DMS 273 treated with DMSO at 0.1 percent for 48 hours (cell line): ENCODE measurements at places on chromosomes 4 and X.

- no peak for DNase-seq
Measured at GRCh38 chrX:105650986-105651385, 171.4 kb upstream of the NRK start.

DNA sequence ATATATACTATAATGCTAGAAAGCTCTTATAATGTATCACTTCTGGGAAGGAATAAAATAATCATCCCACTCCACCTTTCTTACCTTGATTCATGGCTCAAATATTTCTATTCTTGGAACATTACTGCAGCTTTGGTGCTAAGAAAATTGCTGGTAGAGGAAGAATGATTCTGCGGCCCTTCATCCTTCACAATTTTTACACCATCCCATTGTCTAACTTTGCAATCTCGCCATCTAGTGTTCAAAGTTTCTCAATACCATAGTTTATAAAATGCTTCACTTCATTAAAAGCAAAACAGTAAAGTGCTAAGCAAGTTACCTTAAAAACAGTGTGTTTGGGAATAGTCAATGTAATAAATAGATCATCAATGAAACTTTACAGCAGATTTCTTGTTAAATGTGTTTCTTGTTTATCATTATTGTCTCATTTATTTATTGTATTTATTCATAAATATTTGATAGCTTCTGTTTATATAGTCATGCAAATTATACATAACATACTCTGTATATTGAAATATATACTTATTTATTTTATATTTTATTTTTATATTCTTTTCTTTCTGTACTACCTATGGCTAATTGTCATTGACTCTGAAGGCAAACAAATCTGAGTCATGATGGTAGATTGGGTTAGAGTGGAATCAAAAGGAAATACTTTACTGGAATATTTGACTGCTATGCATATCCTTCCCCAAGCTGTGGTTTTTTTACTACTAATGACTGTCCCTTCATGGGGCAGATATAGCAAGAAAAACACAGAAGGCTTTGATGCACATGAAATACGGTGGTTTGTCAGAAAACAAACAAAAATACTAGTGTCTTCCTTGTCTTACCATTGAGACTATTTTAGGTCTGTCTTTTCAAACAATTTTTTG lies 390.7 kb downstream of the MAPK10 start:
- DNase-seq: no peak

- no peak for DNase-seq
Measured at GRCh38 chrX:29787656-29788055, 427.7 kb upstream of the MAGEB2 start.

DNA sequence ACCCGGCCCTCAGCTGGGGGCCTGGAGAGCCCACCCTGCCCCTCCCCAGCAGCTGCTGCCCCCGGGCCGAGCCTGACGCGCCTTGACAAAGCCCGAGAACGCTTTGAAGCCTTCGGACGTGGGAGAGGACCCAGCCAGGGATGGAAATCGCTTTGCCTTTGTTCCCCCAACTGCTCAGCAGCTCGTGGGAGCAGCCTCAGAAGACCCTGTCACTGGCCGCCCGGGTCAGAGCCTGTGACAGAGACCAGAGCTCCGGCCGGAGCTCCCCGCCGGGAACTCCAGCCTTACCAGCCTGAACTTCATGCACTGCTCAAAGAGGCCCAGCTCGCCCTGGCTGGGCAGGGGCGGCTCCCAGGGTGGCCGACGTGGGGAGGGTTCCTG lies 2.6 kb upstream of the SLC6A8 start:
- no peak for DNase-seq

DNA sequence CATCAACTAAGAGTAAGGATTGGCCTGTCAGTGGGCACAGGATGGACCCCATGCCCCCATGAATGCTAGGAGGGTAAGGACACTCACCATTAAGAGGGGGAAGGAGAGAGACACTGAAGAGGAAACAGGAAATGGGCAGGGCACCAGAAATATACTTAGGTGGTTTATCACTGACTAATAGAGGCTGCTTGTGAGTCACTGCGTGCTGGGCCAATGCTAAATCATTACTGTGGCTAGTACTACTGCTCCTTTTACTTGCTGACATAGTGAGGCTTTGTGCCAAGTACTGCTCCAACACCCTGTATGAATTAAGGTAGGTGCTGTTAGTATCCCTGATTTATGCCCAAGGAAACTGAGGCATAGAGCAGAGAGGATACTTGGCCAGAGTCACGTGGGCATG lies 130.4 kb upstream of the FRMPD4 start:
- DNase-seq: no peak

DNA sequence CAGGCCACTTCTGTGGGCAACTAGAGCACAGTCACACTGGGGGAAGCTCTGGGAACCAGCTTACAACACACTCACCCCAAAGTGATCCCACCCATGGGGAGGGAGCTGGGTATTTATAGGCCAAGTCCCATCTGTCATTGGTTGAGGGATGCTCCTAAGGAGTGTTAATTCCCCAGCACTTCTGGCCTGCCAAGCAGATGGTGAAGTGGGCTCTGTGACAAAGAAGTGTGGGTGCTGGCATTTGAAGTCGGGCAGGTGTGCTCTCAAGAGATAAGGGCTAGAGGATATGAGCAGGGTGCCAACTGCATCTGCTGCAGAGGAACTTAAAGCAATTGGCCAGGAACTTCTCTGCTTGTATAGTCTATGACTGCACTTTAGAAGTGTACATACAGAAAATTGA lies 30.9 kb downstream of the PTCHD1 start:
- DNase-seq: peak; percentile 73

DNA sequence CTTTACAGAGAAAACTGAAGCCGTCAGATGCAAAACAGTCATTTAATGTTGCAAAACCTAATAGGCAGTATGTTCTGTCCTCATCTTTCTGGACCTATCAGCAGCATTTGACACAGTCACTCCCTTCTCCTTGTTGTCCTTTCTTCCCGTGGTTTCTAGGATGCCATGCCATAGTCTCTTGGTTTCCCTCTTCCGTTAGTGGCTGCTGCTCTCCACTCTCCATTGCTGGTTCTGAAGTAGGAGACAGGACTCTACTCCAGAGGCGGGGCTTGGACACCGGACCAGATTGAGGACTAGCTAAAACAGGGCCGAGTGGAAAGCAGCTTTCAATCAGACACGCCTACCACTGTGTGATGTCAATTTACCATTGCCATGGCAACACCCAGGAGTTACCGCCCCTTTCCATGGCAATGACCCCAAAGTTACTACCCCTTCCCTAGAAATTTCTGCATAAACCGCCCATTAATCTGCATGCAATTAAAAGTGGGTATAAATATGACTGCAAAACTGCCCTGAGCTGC lies 88.8 kb upstream of the CCDC160 start:
- no peak for DNase-seq

GRCh38 chr4:3827616-3828492 lies 61.7 kb downstream of the ADRA2C start:
- no peak for DNase-seq

DNA sequence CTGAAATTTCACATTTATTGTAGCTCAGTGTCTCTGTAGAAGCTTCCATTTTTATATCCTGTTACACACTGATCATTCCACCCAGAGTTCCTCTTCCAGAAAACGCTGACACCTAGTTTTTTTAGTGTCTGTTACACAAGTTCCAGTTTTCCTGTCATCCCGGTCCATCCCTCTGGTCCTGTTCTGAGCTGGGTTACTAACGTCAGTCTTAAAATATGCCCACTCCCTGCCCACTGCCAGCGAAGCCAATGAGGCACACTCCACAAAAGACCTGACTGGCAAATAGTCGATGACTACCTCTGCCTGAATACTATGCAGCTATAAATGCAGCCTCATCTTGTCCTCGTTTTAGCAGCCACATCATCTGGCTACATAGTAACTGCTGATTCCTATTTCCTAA lies 30.9 kb upstream of the DDX3X start:
- no peak for DNase-seq

GRCh38 chr4:169115897-169116254 lies 105.8 kb upstream of the CBR4 start:
- DNase-seq: no peak

DNA sequence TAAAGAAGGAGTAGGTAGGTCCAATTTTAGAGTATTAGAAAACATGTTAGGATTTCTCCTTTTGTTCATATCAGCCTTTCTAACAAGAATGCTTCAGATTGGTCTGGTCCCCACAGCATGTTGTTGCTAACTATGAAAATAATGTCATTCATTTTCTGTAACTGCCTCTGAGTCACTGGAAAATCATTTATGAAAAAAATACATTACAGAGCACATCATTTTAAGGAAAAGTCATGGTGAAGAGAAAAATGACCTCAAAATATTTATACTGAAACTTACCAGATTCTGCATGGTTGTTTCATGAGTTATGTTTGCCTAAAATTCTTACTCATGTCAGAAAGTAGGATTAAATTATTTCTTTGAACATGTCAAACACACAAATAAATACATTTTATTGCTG lies 35.2 kb downstream of the DTHD1 start:
- no peak for DNase-seq

GRCh38 chrX:125622899-125623298 lies 303.2 kb downstream of the TEX13C start:
- no peak for DNase-seq

GRCh38 chr4:184163813-184164212 lies 53.9 kb downstream of the ENPP6 start:
- DNase-seq: peak; percentile 0

GRCh38 chrX:11532291-11533078 lies 133.2 kb downstream of the ARHGAP6 start:
- no peak for DNase-seq

DNA sequence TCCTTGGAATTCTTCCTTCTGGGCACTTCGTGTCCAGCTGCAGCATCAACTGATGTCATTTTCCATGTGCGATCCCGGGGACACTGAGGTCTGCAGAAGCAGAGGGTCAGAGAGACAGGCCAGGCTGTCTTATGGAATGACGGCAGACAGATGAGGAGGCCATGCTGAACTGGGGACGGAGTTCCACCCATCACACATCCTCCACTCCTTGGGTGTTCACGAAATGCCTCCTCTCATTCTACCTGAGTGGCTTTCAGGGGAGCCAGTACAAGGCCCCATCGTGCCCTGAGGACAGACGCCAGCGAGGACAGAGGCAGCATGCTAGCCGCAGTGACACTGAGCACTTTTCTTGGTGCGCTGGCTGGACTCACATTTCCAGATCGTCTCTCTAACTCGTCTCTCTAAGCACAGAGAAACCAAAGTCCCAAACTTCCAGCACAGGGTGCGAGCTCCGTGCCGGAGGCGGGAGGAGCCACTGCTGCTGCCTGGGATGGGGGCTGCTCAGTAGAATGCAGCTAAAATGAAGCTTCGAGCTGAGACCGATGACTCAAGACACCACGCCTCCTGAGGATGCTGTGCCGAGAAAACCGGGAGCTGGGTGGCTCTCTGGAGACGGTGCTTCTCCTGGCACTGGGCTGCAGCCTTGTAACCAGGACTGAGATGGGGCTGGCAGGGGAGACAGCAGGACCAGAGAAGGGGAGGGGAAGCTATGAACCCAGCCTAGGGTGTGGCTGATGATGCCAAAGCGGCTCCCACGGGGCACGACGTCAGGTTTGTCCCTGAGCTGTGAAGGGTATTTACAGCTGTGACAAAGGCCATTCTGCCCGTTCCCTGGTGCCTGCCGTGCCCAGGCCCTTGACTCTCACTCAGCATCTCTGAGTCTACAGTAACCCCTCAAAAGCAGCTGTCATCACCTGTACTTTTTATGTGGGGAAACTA lies 8.2 kb downstream of the ABLIM2 start:
- no peak for DNase-seq

- no peak for DNase-seq
Measured at GRCh38 chr4:176638992-176639391, 153.7 kb downstream of the VEGFC start.

DNA sequence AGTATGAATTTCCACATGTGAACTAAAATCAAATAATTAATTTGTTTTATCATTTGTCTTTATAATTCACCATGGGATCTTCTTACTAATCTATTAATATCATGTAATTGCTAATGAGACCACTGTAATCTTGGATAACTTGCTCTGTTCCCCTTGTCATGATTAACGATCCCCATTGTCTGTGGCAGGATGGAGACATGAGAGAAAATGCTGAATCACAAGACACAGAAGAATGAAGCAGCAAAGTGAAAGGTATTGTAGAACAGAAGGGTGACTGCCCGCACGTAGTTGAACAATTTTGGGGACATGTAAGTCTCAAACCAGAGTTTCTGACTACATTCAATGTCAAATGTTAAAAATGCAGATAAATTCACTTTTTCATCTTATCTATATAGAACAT lies 135.2 kb downstream of the EPHA5 start:
- no peak for DNase-seq

DNA sequence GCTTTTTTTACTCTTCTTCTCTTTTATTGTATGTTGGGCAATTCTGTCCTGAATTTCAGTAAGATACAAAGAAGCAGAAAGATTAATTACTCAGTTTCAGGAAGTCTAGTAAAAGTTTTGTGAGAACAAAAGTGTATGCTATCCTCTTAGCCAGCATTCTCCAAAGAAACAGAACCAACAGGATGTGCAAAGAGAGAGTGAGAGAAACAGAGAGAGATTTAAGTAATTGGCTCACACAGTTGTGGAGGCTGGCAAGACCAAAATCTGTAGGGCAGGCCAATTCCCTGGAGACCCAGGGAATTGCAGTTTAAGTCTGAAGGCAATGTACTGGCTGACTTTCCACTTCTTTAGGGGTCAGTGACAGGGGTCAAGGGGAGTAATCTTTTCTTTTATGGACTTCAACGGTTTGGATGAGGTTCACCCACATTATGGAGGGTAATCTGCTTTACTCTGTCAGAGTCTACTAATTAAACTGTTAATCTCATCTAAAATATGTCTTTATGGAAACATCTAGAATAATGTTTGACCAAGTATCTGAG lies 59.2 kb upstream of the SLC39A8 start:
- DNase-seq: no peak

DNA sequence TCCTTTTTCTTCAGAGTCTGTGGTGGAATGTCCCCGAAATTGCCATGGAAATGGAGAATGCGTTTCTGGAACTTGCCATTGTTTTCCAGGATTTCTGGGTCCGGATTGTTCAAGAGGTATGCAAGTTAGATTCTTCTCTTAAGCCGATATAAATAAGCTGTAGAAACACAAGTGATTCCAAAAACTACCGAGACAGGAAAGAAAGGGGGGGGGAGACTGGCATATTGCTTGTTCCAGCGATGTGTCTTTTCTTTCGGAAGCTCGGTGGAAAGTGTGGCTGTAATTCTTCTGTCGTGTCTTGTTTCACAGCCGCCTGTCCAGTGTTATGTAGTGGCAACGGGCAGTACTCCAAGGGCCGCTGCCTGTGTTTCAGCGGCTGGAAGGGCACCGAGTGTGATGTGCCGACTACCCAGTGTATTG lies 236.9 kb downstream of the DCTD start:
- DNase-seq: no peak

DNA sequence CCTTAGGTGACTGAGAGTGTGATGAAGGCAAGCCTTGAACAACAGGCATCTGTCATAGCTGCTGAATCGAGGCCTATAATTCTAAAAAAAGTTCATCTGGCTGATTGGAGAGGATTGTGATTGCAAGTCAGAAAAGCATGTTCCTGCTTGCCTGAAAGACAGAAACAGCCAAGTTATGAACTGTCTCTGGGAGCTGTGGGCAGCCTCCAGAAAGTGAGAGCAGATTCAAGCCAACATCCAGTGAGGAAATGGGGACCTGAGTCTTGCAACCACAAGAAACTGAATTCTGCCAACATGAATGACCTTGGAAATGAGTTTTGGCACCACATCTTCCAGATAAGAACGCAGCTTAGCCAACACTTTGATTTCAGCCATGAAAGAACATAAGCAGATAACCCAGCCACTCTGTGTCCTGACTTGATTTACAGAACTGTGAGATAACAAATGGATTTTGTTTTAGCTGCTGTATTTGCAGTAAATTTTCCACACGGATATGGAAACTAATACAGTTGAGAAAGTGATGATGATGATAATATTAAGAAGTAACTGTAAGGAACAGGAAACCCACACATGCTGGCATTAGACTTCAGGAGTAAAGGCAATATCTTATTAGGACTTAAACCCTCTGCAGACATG lies 240.3 kb upstream of the NDST3 start:
- DNase-seq: no peak
